ENCODE measurements at places on chromosomes 16 and 17.

DNA sequence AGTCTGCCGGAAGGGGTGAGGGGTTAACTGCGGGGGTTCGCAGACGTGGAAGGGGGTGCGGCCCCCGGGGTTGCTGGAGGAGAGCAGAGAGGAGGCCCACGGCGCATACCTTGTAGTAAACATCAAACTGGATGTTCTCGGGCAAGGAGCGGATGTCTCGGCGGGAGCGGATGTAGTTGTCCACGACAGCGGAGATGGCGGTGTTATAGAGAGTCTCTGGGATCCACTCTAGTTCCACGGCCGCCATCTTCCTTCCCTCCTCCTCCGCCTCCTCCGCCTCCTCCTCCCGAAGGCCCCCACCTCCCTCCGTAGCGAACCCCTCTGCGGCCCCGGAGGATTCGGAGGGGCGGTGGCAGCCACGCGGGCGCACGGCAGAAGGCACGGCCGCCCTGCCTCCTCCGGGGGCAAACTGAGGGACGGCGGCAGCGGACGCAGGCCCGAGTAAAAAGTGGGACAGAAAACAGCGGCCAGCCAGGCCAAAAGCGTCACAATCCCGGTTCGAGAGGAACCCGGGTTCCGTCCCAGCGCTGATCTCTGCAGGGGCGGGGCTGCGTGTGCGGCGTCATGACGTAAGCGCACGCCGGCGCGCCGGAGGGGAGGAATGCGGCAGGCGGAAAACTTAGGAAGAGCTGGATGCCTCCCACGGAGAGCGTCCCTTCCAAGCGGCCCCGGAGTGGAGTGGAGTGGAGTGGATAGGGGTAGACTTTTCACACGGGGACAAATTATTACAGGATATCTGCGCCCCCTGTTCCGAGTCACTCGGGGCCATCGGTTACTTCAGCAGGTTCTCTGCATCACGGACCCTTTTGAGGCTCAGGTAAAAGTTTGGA lies at the start of gene APPBP2:
Gene APPBP2, minus strand, starts transcription at position 558 of the 830 bp plus-strand sequence. Its CDS starts 311 bp downstream, at position 247.
- peak; percentile 89 for DNase-seq

DNA sequence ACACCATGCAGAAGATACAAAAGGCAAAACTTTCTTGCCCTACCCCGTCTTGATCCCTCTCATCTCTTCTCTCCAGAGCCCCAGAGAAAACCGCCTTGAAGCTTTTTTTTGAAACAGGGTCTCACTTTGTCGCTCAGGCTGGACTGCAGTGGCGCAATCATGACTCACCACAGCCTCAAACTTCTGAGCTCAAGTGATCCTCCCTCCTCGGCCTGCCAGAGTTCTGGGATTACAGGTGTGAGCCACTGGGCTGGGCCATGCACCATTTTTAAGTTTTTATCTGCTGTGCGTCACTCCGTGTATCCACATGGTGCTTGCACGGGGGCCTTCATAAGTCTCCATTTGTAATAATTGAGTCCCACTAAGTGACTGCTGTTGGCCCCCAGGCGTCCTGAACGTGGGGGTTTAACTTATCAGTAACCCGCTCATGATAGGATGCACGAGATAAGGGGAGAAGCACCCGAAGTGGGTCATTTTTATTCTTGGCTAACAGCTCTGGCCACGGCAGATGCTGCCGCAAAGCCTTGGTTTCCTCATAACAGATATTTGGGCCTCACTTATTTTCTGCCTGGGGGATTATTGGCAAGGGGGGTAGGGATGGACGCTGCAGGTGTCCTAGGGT lies 8.6 kb downstream of the DNAH17 start:
- DNase-seq, result no peak

- no peak for DNase-seq
Measured at GRCh38 chr16:11819798-11820197, 22.7 kb upstream of the ZC3H7A start.

GRCh38 chr16:79601092-79601930 lies 774 bp upstream of the MAF start:
- peak; percentile 61 for DNase-seq

DNA sequence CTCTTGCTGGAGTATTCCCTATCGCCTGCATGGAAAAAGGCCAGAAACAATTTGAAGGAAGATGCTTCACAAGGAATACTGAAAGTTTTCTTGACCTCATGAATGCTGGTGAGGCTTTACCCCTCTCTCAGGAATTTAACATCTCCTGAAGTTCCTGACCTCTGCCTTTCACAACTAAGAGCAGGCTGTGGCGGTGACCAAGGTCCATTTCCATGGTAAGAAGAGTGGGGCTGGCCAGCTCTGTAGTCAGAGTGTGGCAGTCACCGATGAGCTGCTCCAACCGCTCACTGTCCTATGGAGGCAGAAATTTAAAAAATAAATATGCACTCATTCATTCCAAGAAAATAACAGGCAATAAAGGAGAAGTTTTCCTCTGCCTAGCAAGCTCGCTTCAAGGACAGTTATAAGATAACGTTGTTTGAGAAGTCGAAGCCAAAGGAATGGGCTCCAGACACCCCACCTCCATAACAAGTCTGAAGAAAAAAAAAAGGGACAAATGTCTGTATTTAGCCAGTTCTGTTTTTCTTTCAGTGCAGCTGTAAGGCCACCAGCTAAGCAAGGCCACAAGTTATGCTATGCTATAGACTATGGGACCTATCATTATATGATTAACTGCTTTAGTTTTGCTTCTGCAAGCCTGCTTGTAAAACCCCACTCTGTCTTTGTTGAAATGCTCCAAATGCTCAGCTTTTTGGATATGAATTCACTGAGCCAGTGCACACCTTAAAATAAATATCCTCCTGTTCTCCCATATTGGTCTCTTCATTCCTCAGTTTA lies 6.0 kb upstream of the CCL4L2 start:
- no peak for DNase-seq

DNA sequence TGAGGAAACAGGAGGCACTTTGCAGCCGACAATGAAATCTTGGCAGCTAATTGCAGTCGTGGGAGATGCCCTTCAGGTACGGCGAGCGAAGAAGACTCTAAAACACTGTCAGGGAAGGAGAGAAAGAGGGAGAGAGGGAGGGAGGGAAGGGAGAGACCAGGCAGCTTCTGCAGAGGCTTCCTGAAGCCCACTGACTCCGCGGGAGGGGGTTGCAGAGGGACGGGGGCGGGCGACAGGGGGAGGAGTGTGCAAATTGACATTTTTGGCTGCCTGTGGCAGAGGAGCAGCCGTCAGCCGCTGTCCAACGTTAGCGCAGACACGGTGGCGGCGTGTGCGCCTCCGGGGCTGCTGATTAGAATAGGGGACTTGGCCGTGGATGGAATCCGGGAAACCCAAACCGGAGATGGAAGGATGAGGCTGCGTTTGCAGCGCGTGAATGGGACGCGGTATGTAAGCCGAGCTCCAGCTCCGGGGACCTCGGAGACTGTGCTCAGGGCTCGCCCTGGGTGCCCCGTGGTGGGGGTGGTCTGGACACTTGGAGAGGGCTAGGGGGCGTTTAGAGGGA lies 849.1 kb upstream of the RBFOX1 start:
- DNase-seq, result no peak

DNA sequence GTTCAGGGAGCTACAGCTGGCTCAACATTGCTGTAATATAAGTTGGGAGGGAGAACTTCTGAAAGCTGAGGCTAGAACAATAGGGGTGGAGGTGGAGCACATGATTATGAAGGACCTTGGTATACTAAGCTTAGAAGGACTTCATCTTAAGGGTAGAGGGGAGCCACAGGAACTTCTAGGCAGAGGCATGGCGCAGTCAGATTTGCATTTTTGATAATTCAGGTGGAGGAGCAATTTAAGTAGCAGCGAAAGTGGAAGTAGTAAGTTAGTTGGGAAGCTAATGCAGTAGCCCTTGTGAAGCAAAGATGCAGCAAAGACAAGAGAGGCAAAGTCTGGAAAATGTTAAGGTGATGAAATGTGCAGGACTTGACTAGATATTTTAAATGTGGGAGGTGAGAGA lies 144.1 kb downstream of the SPECC1 start:
- DNase-seq, result no peak

DNA sequence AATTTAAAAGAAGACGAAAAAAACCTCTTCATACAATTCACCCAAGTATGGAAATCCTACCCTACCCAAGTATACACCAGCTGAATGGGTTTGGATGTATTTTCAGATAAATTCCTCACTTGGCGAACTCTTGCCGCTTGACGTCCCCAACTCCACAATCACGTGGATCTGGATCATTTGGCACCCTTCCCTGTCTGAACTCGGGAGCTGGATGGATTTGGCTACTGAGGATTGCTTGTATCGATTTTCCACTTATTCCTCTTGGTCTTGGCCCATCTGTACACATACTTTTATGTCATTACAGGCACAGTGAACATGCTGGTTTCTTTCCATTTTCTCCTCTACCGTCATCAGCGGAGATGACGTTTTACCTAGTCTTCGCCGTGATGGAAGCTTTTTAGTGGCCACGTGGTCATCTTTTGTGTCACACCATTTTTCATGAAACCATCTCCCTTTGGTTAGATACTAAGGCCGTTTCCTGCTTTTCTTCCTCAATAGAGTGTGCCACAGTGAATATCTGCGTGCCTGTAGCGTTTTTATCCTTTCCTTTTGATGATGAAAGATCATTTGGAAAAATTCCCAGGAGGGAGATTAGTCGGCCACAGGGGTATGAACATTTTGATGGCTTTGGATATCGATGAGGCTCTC lies 47.1 kb downstream of the CMIP start:
- DNase-seq, result no peak

DNA sequence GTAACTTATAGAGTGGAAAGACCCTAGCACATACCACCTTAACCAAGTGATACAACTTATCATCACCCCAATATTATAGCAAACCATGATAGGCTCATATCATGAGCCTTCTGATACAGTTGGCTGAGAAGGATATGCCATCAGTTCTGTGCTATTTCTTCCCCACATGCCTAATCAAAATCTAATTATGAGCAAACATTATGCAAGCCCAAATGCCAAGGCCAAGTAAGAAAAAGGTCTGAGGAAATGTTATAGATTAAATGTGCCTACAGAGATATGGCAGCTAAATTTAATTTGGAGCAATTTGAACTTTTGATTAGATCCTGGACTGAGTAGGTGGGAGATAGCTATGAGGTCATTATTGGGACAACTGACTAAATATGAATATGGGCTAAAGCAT lies 225.9 kb upstream of the PMFBP1 start:
- no peak for DNase-seq

GRCh38 chr16:22726868-22727267 lies 87.1 kb upstream of the HS3ST2 start:
- no peak for DNase-seq

- DNase-seq, result no peak
Measured at GRCh38 chr16:54584121-54584520, 297.5 kb upstream of the IRX3 start.

GRCh38 chr16:84553873-84554399 lies 49.5 kb upstream of the MEAK7 start:
- no peak for DNase-seq

GRCh38 chr16:88049561-88050545 lies 98.6 kb downstream of the BANP start:
- no peak for DNase-seq

- DNase-seq, result no peak
Measured at GRCh38 chr16:66228792-66229191, 137.7 kb upstream of the CDH5 start.

DNA sequence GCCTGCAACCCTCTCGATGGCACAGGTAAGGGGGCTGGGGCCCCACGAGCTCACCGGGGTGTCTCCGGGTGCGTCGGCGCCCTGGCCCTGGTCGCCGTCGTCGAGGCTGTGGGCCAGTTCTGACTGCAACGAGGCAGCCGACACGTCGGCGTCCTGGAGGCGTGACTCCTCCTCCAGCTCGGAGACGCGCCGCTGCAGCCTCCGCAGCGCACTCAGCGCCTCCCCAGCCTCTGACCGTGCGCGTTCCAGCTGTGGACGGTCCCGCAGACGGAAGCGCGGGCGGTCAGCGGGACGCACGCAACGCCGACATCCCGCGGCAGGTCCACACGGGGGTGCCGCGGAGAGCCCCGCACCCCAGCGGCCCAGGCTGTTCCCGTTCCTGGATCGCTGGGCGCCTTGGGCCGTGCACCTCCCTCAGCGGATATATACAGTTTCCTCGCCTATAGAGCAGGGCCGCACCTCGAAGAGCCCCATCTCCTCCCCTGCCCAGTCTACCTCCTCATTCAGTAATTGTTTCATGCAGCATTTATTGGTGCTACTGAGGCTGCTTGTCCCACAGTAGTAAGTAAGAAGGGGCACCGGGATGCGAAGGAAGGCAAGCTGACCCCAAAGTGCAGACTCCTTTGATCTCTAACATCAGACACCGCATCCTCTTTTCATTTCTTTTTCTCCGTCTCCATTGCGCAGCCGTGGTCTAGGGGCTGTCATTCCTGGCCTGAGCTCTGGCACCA lies 5.8 kb downstream of the THOC6 start:
- DNase-seq, result no peak

DNA sequence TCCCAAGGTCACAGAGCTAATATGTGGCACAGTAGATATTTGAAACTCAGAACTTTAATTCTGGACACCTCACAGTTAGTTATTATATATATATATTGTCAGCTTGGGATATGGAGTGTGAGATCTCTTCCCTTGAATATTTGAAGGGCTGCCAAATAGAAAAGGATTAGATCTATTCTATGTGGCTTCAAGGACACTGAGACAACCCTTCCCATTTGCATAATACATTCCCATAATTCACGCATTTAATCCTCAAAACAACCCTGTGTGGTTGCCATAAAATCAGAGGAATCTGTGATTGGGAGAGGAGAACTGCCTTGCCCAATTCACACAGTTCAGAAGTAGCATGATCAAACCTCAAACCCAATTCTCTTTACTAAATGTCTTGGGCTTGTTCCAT lies 365.8 kb upstream of the DYNLRB2 start:
- DNase-seq, result no peak
